ENCODE measurements at places on chromosomes 11 and 22.
A peak's percentile ranks its signal among the peaks of the same experiment; 100 is the strongest.

GRCh38 chr11:97732011-97732632 is 1288.6 kb upstream of the CNTN5 start:
- DNase-seq = no peak

DNA sequence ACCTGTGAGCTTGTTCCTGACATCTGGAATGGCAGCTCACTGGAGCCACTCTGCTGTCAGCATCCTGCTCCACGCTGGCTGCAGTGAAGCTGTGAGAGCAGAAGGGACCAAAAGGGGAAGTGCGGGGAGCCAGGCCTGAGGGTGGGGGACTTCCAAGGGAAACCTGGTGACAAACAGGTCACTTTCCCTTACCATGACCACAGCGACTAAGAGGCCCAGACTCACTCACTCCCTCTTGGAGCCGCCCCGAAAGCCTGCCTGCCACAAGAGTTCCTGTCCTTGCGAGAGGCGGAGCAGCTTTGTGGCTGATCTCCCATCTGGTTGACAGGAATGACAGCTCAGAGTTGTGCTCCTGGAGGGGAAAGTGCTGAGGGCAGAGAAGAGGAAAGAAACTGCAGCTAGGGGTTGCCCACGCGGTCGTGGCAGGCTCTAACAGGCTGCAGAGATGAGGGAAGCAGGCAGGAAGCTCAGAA is 183.8 kb upstream of the NTM start:
- DNase-seq = no peak

DNA sequence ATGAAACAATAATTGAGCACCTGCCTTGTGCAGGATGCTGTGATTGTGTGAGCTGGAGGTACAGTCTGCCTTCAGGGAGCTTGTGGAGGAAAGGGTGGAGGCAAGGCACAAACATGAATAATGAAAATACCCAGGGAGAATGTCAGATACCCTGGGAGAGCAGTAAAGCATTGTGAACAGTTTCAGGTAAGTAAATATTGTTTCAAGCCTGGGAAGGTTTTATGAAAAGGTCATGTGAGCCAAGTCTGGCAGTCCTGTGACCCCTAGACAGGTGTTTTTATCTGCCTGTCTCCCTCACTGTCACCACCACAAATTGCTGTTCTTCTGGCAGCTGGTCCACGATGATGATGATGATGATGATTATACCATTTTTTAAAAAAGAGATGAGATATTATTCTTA is 32.0 kb downstream of the SPECC1L start:
- DNase-seq = no peak

DNA sequence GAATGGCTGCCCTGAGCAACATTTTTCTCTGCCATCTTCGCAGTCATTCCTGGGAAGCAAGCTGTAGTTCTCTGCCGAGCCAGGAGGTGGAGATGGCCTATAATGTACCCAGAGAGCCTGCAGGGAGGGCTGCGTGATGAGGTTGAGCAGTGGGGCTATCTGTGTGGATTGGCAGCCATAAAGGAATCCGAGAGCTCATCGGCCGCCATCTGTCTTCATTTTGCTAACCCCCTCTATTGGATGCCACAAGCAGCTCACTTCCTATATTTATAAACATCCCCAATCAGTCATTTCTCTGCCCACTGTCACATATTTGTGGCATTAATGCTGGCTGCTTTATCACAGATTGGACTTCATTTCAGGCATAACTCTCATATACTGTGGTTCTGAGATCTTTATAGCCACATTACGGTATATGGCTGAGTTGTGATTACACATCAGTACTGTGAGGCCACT is 209.5 kb downstream of the NTM start:
- no peak for DNase-seq

DNA sequence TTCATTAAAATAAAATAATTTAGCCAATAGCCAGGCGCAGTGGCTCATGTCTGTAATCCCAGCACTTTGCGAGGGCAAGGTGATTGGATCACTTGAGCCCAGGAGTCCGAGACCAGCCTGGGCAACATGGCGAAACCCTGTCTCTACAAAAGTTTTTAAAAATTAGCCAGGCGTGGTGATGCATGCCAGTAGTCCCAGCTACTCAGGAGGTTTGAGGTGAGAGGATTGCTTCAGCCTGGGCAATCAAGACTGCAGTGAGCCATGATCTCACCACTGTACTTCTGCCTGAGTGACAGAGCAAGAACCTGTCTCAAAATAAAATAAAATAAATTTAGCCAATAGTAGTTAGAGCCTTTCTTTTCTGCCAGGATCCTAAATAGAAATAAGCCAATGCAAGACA is 12.2 kb downstream of the HPS5 start:
- DNase-seq = no peak

- no peak for DNase-seq
These were observed 181.7 kb upstream of the TBCEL start for GRCh38 chr11:120842195-120842594.

GRCh38 chr11:44998051-44998450 is 47.4 kb upstream of the TP53I11 start:
- no peak for DNase-seq

- DNase-seq = no peak
These were observed 61.0 kb upstream of the GLYATL1B start for GRCh38 chr11:59025097-59025496.

GRCh38 chr11:117087446-117087845 is 10.8 kb downstream of the SIK3 start:
- no peak for DNase-seq

DNA sequence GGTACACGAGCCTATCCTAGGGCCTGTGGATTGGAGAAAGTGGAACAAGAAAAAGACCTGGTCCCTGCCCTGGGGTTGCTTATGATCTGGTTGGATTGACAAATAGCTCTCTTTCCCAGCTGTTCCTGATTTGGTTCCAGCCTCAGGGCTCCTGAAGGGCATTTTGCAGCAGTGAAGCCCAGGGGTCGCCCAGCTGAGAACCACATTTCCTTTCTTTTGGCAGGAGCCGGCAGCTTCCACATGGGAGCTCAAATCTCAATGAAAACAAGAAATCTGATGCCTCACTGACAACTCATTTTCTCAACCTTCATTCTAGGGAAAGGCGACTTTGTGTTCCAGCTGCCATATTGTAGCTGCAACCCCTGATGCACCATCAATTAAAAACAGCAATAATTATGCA is 140.6 kb upstream of the CADM1 start:
- DNase-seq = no peak

DNA sequence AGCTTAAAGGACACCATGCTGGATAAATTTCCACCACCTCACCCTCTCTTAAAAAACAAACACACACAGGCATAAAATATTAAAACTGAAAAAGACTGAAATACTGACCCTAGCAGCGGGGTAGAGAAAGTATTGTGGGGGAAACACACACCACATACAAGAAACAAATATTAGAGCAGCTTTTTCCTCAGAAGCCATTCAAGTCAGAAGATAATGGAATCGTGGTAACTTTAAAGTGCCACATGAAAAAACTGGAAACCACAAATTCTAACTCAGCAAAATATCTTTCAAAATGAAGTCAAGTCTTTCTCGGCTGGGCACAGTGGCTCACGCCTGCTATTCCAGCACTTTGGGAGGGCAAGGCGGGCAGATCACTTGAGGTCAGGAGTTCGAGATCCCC is 223.2 kb downstream of the DYNC2H1 start:
- DNase-seq = no peak

GRCh38 chr11:115926138-115926537 is 421.9 kb upstream of the CADM1 start:
- DNase-seq = no peak

DNA sequence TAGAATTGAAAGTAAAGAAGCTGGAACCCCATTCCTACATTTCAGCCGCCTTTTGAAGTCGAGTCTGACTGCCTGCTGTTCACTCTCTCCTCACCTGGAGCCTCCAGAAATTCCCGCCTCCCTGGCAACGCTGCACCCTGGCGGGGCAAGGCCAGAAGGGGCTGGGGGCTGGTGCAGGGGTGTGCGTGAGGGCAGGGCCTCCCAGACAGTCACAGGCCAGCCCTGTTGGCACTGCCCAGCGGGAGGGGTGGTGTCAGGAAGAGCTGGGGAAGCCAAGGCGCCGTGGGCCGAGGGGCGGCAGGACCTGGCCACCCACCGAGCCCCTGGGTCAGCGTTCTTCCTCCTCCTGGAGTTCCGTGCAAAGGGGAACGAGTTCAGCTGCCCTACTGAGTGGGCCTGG is 123.2 kb downstream of the KCNQ1OT1 start:
- no peak for DNase-seq

GRCh38 chr11:118342503-118343161 is at the start of gene CD3D:
TSS of gene CD3D (minus strand) at chr11:118342705. CDS start at chr11:118342607, 98 bp downstream.
- DNase-seq = no peak

DNA sequence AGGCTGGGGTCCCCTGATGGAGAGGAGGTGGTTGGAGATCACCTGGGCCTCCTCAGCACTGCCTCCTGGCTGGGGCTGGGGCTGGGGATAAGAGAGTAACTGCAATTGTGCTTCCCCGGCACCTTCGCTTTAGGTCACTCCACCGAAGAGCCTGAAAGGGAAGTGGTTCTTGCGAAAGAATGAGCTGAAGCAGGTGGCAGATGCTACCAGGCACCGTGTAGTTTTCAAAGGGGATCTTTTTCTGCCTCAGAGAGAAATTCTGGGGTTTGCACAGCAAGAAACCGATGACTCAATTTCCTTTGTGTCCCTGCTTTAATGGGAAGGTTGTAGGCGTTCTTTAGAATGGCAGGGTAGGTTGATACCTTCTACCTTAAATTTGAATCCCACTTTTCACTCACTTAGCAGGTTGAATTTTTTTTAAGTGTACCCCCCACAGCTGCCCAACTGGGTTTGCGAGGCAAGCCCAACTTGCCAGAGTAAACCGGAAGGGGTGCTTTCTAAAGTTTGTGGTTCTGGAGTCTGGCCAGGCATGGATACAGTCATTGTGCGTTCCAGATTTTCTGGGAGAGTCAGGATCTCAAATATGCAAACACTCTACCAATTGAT is 5.3 kb downstream of the CD44 start:
- DNase-seq = peak; percentile 43

GRCh38 chr11:109939166-109939810 is 153.9 kb upstream of the ZC3H12C start:
- DNase-seq = no peak

GRCh38 chr11:122937983-122938382 is 43.7 kb downstream of the BSX start:
- no peak for DNase-seq

GRCh38 chr11:87356428-87356827 is 318.7 kb downstream of the TMEM135 start:
- no peak for DNase-seq

GRCh38 chr11:32400196-32400595 is 35.1 kb downstream of the WT1 start:
- no peak for DNase-seq

DNA sequence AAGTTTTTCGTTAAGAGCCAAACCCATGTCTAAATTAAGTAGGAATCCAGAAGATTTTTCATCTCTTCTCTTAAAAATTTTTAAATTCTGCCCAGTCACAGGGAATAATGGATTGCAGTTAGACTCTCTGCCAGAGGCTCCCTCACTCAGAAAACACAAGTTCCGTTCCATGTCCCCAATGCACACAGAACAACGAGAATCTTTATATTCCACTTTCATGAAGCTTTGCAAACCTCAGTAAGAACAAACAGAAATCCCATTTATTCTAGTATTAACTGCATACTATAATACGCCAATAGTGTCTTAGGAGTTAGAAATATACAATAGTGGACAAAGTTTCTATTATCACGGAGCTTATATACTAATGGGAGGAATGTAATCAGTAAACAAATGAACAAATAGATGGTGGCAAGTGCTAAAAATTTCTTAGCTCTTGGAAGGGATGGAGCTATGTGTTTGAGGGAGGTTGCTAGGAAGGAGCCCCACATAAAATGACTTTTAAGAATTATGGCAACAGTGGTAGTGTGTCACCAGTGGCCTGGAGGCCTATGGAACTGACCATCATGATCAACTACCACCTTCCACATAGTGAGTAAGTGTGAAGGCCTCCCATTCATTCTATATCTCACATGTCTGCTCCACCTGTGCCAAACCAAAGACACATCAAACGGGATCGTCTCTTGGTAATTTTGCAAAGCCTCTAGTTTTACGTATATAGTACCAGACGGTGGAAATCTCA is 24.9 kb downstream of the PICALM start:
- DNase-seq = no peak

All from 8988T (cell line).